ENCODE measurements at places on chromosomes 11 and 22.

- no peak for DNase-seq
Measured at GRCh38 chr22:44567846-44568493, 69.9 kb upstream of the RTL6 start.

DNA sequence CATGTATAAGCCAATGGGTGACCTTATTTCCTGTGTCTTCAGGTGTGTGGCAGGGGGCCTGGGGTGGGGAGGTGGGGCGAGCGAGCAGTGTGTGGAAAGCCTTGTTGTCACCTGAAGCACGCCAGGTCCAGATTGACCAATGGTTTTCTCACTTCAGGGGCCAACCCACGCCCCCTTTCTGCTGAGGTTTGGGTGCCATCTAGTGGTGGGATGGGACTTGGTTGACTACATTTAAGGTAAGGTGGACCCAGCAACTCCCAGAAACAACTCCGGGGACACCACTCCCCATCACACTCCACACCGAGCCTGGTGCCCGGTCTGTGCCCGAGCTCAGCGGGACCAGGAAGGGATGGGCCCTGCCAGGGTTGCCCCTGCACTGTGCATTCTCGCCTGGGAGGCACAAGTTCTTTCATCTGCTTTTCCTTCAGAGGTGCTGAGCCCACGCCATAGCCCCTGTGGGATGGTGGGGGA, 40.0 kb downstream of the TPCN2 start:
- no peak for DNase-seq

DNA sequence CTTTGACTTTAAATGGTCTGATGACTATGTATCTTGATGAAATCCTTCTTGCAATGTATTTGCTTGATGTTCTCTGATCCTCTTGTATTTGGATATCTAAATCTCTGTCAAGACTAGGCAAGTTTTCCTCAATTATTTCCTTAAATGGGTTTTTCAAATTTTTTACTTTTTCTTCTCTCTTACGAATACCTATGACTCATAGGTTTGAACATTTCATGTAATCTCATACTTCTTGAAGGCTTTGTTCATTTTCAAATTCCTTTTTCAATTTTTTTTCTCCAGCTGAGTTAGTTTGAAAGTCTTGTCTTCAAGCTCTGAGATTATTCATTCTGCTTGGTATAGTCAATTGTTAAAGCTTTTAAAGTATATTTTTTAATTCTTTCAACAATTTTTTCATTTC, 13.1 kb downstream of the OR10W1 start:
- no peak for DNase-seq

- no peak for DNase-seq
Measured at GRCh38 chr22:39658367-39658766, 87.8 kb downstream of the CACNA1I start.

Measured in cortex of kidney (tissue), 1 donor.